ENCODE measurements at places on chromosomes 3 and 15.
A peak's percentile ranks its signal among the peaks of the same experiment; 100 is the strongest.

- DNase-seq = no peak
Observed at GRCh38 chr3:71189480-71189879, 394.0 kb downstream of the FOXP1 start.

DNA sequence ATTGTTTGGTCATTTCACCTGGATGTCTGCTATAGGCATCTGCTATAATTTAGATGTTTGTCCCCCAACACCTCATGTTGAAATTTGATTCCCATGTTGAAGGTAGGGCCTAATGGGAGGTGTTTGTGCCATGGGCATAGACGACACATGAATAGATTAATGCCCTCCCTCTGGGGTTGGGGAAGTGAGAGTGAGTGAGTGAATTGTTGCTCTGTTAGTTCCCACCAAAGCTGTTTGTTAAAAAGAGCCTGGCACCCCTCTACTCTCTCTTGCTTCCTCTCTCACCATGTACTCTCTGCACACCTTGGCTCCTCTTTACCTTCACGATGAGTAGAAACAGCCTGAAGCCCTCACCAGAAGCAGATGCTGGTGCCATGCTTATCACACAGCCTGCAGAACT, 23.9 kb upstream of the SORD start:
- DNase-seq = no peak

- DNase-seq = no peak
Observed at GRCh38 chr3:71972031-71972430, 187.1 kb upstream of the PROK2 start.

- DNase-seq = no peak
Observed at GRCh38 chr3:89613241-89613640, 505.8 kb downstream of the EPHA3 start.

GRCh38 chr3:101351829-101352228, 31.5 kb upstream of the IMPG2 start:
- no peak for DNase-seq

GRCh38 chr3:136276049-136276755, 26.1 kb downstream of the PCCB start:
- no peak for DNase-seq

- peak; percentile 3 for DNase-seq
Observed at GRCh38 chr3:175121225-175121624, 262.1 kb downstream of the NAALADL2 start.

- DNase-seq = no peak
Observed at GRCh38 chr3:24832891-24833290, 338.2 kb upstream of the THRB start.
